ENCODE measurements at places on chromosomes 1 and 21.

- DNase-seq, result no peak
These were observed 77.7 kb downstream of the CAPZB start for GRCh38 chr1:19407494-19408096.

DNA sequence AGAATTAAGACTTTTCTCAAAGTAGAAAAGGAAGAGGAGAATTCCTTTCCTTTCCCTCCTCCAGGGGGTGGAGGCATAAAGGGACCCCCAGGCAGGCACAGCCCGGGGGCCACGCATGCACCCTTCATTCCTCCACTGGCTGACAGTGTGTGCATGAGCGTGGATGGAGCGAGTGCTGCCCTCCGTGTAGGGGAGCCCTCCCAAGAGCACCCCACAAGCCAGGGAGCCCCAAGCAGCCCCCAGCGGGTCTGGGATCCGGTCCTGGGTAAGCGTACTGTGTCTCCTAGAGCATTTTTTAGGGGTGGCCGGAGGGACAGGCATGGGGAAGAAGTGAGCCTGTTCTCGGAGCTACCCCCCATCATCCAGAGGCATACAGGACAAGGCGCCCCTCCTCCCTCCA lies 120.5 kb downstream of the SIK1 start:
- DNase-seq, result no peak

DNA sequence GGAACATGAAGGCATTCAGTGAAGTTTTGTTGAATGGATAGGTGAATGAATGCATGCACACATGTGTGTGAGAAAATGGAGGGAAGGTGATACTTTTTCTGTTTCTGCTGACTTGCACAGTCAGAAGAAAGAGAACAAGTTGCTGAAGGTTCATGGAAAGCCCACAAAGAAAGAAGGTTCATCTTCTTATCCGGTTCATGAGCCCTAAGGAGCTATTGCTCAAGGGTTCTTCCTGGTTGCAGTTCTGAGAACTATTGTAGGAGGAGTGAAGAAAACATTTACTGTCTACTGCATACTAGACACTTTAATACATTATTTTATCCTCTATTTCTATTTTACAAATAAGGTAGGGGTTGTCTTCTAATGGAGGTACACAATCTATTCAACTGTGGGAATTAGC lies 13.4 kb upstream of the NIBAN1 start:
- no peak for DNase-seq

DNA sequence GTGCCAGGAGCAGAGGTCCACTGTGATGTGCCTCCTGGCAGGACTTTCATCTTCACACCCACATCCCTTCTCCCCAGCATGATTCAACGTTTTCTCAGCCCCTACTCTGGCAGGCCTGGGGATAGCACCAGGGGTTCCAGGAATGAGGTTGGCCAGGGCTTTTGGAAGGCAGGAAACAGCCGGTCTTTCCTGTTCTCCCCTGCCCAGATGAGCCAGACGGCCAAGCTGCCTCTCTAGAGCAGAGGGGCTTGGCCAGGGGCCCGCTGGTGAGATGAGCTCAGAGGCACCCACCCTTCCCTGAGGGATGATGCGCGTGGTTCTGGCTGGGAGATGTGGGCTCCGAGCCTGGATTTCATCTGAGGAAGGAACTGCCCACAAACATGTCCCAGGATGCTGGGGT lies 4.3 kb upstream of the MFAP2 start:
- DNase-seq, result no peak

- DNase-seq, result no peak
These were observed 12.3 kb downstream of the ARHGEF10L start for GRCh38 chr1:17551755-17552234.
